ENCODE measurements at places on chromosomes 4 and X.

- no peak for DNase-seq
Measured at GRCh38 chr4:141706445-141706844, 70.1 kb downstream of the IL15 start.

DNA sequence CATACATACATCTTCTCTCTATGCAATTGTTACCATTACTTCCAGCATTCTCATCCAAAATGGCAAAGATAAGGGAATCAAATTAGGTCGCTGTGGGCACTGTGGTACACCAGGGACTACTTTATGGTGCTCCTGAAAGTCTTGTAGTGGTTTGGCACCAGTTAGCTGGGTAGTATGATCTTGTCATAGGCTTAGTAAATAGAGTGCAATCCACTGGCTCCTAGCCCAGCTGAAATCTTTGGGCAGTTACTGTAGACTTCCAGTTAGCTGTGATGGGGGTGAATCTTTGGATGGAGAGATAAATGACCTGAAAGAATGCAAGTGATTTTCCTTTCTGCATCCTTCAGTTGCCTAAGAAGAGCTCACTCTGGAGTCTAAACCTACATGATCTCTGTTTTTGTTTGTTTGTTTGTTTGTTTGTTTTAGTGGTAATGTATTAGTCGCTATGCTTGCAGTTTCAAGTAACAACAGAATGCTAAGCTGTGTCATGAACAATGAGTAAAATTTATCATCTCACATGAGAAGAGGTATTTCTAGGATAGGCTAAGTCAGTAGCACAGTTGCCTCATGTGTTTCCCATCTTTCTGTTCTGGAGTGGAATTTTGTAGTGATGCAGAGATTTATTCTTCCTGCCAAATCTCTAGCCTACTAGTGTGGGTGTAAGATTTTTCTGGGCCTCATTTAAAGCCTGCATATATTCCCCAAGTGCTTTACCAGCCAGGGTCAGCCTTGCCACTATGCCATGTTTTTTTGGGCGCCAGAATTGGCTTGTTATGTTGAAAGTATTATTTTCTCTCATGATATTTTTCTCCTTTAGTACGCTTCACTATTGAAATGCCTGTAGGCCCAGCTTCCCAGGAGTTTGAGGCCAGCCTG, 24.2 kb downstream of the HERC3 start:
- no peak for DNase-seq

- DNase-seq, result no peak
Measured at GRCh38 chr4:45741897-45742296, 382.0 kb downstream of the GABRG1 start.

DNA sequence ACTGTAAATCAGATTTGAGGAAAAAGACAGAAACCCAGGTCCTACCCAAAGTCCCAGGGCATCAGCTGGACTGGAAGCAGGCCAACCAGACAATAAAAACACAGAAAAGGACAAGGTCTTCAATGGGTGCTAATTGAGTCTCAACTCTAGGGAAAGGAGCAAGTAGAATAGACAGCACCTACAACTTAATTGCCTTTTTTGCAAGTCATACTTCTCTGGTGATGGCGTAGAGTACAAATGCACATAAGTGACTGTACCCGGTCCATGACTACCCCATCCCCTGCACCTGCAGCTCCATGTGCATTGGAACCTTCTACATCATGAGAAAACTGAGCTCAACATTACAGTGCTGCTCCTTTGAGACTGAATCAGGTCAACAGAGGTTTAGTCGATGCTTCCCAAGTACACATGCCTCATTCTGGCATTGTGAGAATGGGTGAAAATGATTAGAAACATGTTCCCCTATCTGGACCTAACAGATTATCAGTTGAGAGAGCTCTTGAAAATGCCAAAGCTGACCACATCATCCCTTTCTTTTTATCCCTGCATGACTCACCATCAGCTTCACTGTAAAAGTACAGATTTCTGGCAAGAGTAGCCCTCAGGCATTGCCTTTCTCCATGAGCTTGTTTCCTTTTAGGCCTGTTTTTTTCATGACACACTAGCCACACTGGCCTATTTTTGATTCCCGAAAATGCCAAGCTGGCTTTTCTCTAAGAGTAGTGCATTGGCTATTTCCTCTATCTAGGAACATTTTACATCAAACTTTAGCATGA, 298.3 kb downstream of the HS3ST1 start:
- DNase-seq, result peak; percentile 4

Measured in heart right ventricle (tissue), 16 donors.